ENCODE measurements at places on chromosomes 2 and 18.

DNA sequence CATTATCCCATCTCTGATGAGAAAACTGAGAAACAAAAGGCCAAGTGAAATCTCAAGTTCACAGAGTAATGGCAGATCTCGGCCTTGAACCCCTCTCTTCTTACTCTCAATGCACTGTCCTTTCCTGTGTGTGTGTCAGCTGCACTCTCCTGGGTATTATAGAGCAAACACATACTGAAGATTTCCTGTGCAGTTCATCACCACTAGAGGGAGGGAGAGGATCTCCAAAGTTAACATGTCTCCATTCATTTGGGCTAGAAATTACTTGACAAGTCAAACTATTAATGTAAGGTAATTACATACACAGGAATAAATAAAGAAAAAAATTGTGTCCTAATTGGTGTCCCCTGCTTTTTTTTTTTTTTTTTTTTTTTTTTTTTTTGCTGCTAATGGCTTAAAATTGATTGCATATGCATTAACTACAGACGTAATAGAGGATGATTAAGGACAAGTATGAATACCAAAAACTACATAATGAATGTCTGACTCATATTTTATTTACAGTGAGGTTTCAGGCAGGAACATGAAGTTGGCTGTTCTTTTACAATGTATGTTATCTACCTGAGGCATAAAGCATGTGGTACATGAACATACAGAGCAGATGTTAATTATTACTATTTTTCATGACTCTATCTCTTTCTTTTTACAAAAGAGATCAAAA, 269.2 kb downstream of the NYAP2 start:
- peak; percentile 35 for DNase-seq

DNA sequence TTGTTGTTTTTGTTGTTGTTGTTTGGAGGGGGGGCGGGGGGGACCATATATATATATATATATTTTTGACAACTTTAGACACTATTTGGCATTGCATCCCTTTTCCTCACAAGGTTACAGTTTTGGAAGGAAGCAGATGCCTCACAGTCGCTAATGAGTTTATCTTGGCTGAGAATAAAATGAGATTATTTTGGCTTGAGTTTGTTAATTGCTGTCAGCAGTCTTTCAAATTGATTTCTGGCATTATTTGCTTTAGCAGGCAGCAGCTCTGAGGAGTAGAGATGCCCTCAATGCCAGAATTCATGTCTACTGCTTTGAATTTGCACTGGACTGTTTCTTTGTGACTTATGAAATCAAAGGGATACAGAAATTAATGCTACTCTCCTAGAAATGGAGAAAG, 595.2 kb upstream of the HNMT start:
- no peak for DNase-seq

GRCh38 chr2:39107724-39108273, 13.1 kb downstream of the SOS1 start:
- DNase-seq: no peak

- DNase-seq: no peak
Measured at GRCh38 chr18:79397247-79397829, 1.6 kb downstream of the NFATC1 start.

GRCh38 chr2:240464514-240465241, 29.2 kb downstream of the GPC1 start:
- no peak for DNase-seq

DNA sequence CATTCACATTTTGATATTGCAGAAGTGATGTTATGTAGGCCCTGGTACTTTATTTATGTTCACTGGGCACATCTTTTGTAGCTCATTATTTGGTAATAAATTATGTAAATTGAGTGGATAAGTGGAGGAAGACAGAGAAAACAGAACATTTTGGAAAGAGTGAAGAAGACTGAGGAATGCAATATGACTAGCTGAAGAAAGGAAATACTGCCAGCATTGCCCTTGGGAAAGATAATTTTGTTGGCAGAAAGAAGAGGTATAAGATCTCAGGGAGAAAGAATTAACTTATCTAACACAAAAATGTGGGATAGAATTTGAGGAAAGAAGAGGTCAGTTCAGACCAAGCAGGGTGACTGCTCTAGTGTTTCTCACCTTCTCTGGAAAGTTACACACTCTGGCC, 118.8 kb downstream of the TTC27 start:
- no peak for DNase-seq

- DNase-seq: no peak
Measured at GRCh38 chr18:47206945-47207637, 30.9 kb upstream of the IER3IP1 start.

DNA sequence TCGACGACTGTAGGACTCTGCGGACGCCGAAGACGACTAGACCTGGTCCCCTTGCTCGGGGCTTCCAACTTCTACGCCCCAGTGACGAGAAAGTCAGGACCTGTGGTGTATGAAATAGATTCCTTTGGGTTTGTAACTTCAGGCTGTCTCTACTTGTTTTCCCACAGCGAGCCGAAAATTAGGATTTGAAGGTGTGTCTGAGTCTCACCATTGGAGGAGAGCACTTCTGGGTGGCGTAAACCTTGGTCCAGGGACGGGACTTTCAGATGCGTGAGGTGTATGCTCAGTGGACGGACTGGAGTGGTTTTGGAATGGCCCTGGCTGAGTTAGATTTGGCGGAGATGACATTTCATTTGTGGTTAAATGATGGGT, 1.3 kb downstream of the BIRC6 start:
- no peak for DNase-seq

DNA sequence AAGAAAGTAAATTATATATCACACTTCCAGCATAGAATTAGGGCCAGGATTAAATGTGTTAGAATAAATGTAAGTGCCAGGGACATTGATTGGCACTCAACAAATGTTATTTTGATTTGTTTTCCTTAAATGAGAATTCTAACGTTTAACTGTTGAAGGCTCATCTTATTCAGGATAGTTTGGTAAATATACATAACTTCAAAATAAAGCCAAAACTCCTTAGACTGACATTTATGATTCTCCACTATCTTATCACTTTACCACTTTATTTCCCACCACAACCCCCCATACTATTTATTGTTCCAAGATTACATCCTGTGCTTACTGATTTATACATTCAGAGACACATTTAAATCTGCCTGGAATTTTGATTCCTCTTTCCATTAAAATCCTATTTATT, 769.5 kb upstream of the CDH2 start:
- DNase-seq: no peak

DNA sequence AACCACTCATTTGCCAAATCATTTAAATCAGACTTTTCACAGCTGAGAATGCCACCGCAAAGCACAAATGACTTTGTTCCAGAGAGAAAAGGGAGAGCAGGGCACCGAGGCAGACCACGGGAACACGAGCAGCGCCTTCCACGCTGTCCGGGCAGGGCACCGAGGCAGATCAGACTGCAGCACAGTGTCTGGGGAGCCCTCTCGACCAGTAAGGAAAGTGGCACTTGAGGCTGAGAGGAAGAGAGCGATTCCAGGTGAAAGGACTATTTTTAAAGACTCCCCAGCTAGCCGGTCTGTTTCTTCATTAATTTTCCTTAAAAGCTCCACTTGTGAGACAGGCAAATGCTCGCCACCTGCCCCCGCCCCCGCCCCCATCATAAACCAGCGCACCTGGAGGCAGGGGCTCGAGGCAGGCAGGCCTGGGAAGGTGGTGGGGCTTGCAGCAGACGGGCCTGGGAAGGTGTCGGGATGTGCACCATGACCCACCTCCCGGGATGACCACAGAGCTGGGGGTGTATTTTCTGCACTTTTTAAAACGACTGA, 80.9 kb upstream of the CTDP1 start:
- no peak for DNase-seq

DNA sequence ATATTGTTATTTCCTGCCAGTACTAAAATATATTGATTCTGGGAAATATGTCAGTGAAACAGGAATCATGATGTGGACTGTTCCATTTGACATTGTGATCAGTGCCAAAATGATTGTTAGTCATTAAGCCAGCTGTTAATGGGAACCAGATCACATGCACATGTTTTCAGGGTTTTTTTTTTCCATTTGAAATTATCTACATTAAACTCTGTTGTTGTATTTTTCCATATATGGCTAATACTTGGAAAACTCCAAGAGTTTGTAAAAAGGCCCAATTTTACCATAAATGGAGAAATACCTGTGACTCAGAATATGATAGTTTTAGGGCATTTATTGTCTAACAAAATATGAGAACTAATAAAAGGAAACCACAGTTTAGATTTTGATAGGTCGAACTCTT, 13.4 kb downstream of the ITGAV start:
- DNase-seq: peak; percentile 39

DNA sequence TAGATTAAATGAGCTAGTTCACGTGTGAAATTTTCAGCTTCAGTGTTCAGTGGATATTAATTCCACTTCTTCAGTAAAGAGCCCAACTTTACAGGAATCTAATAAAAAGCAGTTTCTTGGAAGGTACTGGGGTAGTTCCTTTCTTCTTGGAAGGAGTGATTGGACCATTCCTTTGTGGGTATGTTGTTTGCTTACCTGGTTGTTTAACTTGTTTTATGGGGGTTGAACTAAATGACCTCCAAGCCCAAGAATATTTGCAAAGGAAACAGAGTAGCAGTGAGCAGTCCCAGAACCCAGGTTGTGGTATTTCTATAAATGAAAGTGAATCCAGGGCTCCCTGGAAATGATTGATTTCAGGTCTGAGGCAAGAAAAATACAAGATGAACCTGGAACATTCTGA, 31.4 kb downstream of the KCNJ13 start:
- no peak for DNase-seq

GRCh38 chr2:54871457-54872107, 148.1 kb downstream of the EML6 start:
- peak; percentile 8 for DNase-seq

DNA sequence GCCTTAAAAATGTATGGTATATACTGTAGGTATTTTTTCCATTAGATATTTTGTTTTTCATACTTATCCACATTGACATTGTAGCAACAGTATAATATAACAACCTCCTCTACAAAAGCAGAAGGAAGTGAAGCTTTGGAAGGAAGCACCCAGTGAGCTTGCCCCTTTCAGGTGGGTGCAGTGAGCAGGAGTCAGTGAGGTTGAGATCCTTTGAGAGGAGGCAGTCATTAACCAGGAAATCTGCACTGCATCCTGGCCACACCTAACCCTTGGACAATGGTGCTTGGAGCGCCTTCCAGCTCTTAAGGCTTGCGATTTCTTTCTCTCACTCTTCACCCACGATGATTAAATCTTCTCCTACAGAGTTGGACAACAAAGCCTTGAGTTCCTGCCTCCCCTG, 13.9 kb downstream of the IL37 start:
- DNase-seq: no peak

GRCh38 chr2:170681311-170681710, 33.8 kb upstream of the SP5 start:
- no peak for DNase-seq

GRCh38 chr2:176751314-176752227, 461.0 kb upstream of the HNRNPA3 start:
- DNase-seq: no peak

DNA sequence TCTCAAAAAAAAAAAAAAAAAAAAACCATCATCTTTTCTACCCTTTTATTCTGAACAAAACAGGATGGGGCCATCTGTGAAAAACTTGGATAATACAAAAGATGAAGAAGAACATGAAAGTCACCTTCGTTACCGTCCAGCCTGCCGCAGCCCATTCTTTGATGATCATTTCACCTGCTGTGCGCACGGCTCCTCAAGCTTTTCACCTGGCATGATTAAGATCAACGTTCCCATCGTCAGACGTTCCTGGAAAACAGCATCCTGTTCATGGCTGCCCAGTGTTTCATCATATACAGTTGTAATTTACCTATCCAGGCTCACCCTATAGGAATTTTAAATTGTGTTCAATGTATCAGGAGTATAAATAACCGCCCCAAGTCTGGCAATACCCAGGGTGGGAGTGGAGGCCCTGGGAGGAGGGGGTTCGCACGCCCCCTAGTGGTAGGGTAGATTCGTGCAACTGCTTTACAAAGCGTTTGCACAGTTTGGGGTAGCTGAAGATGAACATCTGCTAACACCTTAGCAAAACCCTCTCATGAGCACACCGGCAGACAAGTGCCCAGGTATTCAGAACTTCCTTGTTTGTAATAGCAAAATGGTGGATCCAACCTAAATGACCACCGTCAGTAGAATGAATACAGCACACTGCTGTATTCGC, 49.0 kb upstream of the GLI2 start:
- DNase-seq: no peak

- no peak for DNase-seq
Measured at GRCh38 chr2:28608500-28609424, 112.9 kb downstream of the PLB1 start.

- DNase-seq: peak; percentile 74
Measured at GRCh38 chr2:32010670-32011484, at the start of gene MEMO1. MEMO1 (minus strand) TSS chr2:32011008; CDS start chr2:32010247, 761 bp downstream.

- DNase-seq: no peak
Measured at GRCh38 chr2:216633616-216634369, 573 bp downstream of the IGFBP2 start.

DNA sequence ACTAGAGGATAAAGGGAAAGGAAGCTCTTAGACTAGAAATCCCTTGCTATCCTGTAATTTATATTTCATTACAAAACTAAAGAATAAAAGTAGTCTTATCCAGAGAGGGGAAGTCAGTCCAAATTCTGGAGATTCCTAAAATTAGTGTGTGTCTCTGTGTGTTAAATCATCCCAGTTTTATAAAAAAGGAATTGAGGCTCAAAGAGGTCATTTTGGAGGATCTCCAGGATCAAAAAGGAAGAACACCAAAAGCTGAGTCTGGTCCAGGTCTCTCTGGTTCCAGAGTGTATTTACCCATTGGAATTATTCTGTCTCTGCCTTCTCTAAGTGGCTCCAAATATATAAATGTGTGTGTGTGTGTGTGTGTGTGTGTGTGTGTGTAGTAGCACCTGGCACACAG, 166.7 kb downstream of the NRXN1 start:
- DNase-seq: no peak

DNA sequence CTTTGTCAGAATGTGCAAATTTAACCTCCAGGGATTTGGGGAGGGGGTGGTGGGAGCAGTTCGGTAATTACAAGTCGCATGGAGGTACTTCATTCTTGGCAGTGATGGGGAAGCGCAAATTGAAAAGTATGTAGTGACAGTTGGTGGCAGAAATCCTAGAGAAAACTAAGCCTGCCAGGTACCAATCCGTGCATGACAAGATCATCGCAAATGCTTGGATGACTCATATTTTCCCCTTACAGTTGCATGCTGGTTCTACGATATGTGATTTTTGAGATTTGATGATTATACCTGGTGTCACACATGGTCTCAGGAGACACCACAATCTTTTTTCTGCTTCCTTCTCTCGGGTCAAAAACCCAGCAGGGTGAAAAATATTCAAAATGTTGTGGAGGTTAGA, 479.7 kb upstream of the ID2 start:
- DNase-seq: no peak

- no peak for DNase-seq
Measured at GRCh38 chr2:15732341-15733077, 140.8 kb downstream of the DDX1 start.

DNA sequence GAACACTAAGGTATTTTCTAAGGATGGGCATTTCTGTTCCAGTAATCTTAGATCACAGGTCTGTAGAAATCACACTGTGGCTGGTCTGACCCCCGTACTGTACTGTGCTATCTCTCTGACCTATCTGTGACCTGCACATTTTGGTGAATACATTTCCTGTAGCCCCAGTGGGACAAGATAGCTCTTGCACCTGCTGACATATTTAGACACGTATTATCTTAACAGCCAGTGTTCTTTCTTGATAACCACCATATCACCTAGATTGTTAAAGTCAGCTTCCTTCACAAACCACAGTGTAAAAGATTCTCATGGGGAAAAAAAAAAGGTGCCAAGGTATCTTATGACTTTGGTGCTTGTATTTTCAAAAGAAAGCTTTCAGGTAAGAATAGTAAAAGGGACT, 39.8 kb upstream of the TMEM247 start:
- no peak for DNase-seq

- no peak for DNase-seq
Measured at GRCh38 chr2:136055929-136056688, 61.8 kb downstream of the CXCR4 start.
